Activated effector memory CD4-positive, alpha-beta T cell treated with Interleukin-2 at 50 U/mL for 16 hours (primary cell): ENCODE measurements at places on chromosomes 16 and 17.

GRCh38 chr16:89176147-89176690 lies 4.7 kb downstream of the CDH15 start:
- no peak for DNase-seq

DNA sequence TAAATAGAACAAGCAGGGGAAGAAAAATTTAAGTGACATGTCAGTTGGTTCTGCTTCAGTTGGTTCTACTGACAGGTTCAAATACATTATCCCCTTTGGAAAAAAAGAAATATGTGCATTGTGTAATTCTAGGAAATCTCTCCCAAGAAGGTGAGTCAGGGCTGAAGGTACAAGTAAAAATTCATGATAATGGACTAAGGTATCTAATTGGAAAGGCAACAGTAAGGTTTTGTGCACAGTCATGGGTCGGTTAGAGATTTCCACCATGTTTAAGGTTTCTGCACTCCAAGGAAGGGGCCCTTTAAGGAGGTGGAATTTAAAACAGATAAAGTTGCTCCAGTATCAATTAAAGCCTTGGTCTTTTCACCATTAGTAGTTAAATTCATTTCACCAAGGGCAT lies 17.9 kb upstream of the B4GALNT2 start:
- no peak for DNase-seq

- no peak for DNase-seq
Observed at GRCh38 chr17:32314636-32315035, 27.3 kb downstream of the C17orf75 start.

GRCh38 chr16:1049113-1049975 lies 23.2 kb upstream of the SSTR5 start:
- no peak for DNase-seq

GRCh38 chr16:64705443-64705842 lies 416.4 kb downstream of the CDH11 start:
- no peak for DNase-seq

GRCh38 chr17:65670667-65671371 lies 109.4 kb upstream of the AXIN2 start:
- DNase-seq: no peak

DNA sequence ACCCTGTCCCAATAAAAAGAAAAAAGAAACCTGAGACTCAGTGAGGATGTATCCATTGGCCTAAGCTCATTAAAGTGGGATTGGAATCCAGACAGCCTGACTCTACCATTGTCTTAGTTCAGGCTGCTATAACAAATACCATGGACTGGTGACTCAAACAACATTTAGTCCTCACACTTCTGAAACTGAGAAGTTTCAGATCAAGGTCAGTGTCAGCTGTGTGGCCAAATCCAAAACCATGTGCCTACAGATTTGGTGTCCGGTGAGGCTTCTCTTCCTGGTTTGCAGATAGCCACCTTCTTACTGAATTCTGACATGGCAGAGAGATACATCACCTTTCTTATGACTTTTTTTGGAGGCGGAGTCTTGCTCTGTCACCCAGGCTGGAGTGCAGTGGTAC lies 53.3 kb upstream of the KDM8 start:
- no peak for DNase-seq
